ENCODE measurements at places on chromosomes 2 and 18.

GRCh38 chr18:13584825-13585224, 141.5 kb downstream of the FAM210A start:
- no peak for DNase-seq

DNA sequence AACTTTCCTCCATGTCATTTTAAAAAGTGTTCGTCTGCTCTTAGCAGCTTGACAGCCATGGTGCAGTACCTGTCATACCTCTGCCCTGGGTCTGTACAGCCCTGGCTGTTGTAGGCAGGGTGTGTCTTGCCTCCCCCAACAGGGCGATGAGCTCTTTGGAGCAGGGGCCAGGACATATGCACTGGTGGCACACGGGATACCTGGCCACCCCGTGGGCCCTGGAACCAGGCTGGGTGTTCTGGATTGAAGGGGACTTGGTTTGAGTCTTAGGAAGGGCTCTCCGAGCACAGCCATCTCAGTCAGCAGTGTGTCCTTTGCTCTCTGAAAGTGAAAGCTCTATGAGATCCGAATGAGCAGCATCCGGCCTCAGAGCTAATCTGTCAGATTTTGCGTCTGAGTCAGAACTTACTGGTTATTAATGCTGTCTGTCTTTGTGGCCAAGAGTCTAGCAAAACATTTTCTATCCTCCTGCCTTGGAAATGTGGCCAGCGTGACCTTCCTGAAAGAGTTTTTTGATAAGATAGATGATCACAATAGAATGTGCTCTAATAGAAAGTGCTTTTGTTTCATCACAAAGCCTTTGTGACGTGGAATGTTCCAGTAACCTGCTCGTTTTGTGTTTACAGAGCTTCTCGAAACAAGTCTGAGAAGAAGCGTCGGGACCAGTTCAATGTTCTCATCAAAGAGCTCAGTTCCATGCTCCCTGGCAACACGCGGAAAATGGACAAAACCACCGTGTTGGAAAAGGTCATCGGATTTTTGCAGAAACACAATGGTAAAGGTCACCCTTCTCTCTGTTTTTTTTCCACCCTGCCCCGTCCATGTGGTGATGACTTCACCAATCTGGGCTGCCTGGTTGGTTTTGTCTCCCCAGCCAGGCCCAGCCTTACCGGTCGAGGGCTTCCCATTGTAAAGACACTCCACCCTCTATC, 77.3 kb upstream of the RPL31 start:
- DNase-seq: peak; percentile 82

DNA sequence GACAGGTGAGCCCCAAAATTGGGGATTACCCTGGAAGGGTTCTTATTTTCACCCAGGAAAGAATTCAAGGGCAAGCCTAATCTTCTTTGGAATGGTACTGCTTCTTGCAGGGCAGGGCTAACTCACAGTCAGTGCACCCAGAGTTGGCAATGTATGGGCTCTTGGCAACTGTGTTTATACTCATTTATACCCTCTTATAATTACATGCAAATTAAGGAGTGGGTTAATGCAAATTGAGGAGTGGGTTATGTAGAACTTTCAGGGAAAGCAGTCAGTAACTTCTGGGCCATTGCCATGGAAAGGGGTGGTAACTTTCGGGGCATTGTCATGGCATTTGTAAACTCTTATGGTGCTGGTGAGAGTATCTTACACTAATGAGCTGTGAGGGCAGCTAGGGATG, 59.2 kb downstream of the SERPINB8 start:
- no peak for DNase-seq

DNA sequence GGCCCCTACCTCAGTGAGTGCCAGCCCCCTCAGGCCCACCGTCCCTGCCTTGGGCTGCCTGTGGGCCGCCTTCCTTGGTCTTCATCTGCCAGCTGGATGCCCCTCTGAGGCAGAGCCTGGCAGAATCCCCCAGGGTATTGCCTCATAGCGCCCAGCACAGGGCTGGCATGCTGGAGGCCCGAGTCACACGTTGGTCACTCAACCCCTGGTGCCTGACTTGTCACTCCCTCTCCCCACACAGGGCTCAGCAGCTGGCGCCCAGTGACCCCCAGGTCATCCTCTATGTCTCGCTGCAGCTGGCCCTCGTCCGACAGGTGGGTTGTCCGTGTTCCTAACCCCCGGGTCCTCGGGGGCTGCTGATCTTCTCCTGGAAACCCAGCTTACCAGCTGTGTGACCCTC, 108.4 kb upstream of the MCFD2 start:
- DNase-seq: no peak

DNA sequence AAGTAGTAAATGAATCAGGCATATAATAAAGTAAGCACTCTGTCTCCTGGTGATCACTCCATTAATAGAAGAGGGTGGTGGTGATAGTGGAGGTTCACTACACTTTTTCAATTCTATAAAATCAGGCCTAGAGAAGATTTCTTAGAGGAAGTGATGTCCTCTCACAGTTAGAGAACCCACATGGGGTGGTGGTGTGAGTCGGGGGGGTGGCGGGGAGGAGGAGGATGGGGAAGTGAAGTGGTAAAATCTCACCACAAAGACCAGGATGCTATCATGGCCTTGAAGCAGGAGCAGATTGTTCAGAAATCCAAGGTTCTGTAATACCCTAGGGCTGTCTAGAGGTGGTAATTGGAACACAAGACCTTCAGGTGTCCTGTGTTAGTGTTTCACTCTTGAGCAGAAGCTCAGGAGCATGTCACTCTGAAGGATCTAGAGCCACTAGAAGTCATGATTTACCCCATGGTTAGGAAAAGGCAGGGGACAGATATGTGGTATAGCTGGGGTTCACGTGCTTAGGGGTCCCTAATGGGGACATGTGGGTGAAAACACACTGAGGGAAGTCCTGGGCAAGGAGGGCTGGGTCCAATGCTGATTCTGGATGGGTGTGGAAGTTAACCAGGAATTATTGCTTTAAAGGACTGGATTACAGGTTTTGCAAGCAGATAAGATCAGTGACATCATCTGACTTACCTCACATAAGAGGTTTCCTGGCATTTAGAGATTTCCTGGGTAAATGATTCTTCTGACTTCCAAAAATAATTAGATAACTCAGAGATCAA, 31.0 kb downstream of the RNF125 start:
- DNase-seq: no peak

GRCh38 chr2:19929226-19929625, 27.4 kb upstream of the TTC32 start:
- DNase-seq: no peak

- DNase-seq: no peak
Observed at GRCh38 chr2:223949241-223949840, 4.2 kb upstream of the WDFY1 start.

GRCh38 chr2:69260666-69261065, 126.4 kb downstream of the GFPT1 start:
- DNase-seq: no peak

DNA sequence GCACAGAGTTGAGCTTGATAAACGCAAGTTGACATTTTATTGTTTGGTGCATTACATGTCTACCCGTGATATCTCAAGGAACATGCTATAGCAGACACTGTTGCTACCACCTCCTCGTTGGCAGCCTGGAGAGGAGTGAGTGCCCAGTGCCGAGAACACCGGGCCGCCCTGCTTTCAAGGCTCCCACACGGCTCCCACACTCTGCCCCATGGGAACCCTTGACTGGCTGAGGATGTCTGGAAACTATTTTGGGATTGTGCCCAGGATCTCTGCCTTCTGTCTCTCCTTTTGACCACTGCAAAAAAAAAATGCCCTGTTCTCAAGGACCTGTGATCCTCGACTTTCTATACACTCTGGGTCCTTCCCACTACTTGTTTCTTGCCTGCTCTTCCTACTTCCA, 21.1 kb downstream of the TET3 start:
- DNase-seq: no peak

DNA sequence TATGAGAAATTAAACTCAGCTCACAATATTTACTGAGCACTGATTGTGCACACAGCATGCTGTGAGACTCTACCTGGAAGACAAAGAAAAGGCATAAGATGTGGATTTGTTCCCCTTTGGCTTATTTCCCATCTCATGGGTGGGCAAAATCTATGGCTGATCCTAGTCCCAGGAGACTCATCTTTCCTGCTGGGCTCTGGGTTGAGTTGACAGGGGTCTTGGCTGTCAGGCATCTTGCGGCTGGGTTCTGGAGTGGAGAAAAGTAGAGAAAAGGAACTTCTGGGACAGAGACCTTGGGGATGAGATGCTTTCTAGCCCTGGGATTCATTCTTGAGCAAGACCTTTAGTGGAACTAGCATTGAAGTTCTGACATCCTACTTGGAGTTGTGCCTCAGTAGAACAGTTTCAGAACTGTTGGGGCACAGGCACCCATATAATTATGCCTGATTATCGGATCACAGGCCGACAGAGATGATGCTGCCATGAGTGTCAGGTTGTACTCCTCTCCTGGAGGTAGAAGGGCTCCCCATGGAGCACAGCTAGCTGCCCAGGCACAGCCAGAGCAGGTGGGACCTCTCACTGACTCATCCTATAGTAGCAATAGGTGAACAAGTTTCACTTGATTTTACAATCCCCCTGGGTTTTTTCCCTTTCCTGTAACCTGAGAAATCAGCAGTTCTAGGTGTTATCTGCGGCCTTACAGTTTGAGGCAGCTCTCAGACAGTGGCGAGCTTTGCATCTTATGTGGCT, 260.9 kb downstream of the CYRIA start:
- DNase-seq: no peak

DNA sequence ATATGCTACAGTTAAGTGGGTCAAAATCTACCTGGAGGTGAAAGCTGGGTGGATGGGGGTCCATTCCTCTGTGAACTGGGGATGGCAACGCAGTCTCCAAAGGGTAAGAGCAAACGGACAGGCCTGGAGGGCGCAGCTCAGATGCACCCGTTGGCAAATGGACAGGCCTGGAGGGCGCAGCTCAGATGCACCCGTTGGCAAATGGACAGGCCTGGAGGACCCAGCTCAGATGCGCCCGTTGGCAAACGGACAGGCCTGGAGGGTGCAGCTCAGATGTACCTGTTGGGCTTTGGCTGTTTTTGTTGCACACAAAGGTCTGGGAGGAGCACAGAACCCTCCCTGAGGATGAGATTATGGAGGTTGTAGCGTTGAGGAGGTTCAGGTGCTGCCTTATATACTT, 33.7 kb downstream of the RBFA start:
- DNase-seq: no peak

GRCh38 chr2:10283106-10284062, 19.3 kb upstream of the HPCAL1 start:
- peak; percentile 96 for DNase-seq

DNA sequence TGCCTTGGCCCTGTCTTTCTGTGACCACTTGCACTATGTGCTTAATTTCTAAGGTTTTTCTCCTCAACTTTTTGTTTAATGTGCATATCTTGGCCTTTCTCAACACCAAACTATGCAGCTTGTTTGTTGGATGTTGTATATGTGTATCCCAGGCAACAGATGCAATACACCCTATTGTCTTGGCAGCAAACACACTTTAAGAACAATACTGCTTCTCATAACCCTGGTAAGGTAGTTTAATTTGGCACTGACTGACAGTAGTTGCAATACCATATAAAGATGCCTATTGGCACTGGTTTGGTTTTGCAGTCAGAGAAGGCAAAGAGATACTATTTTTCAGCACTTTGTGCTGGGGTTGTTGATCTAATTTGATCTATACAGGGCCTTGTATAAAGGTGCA, 360.7 kb upstream of the CWC22 start:
- DNase-seq: peak; percentile 48

DNA sequence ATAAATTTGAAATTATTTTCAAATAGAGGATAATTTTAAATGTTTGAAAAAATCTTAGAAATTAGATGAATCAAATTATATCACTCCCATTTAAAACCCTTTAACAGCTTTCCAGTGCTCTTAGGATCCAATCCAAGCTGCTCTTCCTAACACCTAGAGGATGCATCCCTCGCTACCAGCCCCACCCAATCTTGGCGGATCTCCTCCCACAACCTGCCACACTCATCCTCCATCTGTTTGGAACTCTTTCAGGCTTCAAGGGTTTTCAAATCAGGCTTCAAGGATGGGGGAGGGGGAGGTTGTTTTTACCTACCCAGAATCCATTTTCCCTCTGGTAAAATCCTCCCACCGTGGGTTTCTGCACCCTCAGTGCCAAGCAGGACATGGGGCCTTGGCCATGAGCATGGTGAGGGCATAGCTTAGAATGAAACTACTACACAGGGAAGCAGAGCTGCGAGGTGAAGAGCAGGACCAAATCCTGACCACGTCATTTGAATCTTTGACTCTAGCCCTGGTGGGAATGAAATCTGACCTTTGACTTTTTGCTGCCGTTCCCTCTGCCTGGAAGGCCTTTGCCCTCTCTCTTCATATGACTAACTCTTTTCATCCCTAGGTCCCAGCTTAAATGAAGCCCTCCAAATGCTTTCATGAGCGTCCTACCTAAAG, 113.0 kb upstream of the MAPRE2 start:
- DNase-seq: peak; percentile 34

DNA sequence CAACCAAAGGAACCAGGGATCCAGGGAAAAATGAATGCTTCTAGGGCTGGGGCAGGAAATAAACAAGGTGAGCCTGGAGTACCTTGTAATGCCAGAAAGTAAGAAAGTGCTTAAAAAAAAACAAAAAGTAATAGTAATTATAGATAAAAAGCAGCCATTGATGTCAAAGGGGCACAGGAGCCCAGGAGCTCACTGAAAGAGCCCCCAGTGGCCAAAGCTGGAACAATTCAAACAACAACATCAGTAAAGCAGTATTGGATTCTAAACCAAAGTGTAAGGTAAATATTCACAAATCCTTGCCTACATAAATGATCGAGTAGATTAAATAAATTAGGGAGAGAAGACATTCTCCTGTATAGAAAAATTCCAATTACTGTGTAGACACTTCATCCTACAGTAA, 114.3 kb upstream of the ARL4C start:
- peak; percentile 10 for DNase-seq

DNA sequence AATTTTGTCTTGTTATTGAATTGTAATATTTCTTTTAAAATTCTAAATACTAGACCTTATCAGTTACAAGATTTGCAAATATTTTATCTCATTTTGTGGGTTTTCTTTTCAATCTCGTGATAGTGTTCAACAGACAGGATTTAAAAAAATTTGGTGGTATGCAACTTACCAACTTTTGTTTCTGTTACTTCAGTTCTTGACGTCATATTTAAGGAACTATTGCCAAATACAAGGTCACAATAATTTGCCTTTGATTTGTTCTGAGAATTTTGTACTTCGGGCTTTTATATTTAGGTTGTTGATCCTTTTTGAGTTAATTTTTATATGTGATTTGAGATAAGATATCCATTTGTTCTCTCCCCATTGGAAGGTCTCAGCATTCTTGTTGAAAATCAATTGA, 876.6 kb downstream of the DCDC2C start:
- no peak for DNase-seq

DNA sequence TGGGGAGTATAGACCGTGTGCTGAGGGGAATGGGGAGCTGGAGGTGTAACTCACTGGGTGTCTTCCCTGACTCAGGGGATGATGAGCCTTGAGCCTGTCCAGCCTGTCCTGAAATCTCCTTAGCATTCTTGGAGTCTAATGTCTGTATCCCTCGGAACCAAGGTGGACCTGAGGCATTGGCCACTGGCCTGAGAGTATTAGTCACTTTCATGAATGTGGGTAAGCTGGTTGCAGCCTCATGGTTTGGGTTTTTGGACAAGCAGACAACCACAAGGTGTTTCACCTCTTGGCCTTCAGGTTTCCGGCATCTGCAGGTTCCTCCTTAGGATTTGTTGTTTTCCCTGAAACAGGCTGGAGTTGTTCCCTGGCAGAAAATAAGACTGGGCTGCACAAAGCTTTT, 63.2 kb downstream of the PRKCE start:
- DNase-seq: no peak

Data from mesenchymal stem cell (in vitro differentiated cells and primary cell).